ENCODE measurements at places on chromosomes 3 and 15.

DNA sequence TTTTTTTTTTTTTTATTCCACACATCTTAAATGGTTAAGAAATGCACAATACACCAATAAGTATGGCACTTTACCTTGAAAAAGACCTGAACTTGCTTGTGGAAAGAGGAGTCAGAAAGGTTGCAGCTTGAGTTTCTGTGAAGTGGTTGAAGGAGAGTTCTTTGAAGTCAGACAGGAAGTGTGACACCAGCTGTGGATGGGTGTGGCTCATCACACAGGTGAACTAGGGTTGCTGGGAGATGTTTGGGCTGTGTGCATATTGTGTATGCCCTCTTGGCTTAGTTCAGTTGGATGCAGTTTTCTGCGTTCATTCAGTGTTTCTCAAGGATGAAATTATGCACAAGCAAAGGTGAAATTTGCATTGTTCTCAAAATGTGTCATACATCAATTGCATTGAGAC, 6.3 kb downstream of the AEN start:
- peak; percentile 87 for DNase-seq

DNA sequence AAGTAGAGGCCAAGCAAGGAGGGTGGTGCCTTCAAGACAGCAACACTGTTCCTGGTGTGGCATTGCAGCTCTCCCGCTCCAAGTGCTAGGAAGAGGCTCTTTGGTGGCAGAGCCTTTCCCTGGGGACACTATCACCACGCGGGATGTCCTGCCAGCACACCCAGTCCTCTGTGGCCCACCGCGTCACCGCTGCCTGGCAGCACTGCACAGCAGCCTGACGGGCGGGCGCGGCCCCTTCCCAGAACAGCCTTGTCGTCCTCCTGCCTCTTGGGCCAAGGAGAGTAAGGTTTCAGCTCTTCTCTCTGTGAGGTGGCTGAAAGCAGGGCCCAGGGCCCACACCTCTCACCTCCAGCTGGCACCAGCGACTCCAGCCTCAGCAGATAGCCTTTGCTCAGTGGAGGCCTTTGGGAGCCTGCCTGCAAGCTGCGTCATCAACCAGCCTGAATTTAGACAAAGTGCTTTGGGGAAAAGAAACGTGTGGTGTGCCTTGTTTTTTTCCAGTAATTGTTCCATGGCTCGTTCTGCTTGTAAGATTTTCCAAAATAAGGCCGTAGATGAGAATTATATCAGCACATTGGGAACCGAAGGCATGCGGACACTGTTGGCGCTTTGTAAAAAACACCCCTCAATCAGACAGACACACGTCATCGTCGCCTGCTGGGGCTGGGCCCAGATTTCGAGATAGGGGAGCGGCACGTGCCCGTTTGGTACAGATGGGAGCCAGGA, 65.0 kb downstream of the AAGAB start:
- peak; percentile 63 for DNase-seq

DNA sequence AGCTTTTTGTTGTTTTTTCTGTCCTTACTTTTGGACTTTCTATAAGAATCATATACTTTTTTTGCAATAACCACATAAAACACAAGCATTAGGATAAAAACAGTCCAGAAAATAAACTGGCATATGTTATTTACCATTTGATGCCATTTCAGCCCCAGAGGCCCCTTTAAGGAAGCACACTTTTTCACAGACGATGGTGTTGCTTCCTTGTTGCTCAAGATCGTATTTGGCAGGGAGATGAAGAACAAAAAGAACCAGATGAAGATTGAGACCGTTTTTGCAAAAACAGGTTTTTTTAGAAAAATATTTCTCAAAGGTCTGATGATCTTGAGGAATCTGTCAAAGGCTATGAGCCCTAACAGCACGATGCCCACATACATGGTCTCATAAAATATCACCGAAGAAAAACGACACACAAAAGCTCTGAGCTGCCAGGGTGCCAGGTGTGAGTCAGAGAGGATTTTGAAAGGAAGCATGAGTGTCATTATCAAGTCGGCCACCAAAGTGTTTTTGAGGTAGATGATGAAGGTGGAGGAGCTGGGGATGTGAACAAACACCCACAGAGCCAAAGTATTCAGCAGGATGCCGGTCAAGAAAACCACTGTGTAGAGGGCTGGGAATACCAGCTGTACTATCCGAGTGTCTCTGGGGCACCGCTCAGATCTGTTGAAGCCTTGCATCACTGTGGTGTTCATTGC, 902 bp downstream of the P2RY13 start:
- DNase-seq: no peak

DNA sequence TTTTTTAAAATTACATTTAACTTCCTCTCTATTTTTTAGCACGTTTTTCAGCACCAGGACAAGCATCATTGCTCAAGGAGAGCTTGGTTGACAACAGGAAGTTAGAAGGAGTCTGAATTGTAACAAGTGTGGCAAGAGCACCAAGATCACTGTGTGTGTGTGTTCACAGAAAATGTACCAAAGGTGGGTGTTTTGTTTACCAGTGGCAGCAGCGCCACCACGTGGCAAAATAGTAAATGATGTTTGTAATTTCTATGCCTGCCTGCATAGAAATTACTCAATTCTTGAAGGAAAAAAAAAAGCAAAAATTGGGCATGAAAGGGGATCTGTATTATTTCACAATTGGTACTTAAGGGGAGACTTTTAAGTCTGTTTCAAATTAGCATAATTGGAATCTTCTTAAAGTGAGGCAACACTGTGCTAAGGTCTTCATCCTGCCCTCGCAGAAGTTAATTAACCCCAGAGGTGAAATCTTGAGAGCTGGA, 7.4 kb upstream of the U2SURP start:
- no peak for DNase-seq

DNA sequence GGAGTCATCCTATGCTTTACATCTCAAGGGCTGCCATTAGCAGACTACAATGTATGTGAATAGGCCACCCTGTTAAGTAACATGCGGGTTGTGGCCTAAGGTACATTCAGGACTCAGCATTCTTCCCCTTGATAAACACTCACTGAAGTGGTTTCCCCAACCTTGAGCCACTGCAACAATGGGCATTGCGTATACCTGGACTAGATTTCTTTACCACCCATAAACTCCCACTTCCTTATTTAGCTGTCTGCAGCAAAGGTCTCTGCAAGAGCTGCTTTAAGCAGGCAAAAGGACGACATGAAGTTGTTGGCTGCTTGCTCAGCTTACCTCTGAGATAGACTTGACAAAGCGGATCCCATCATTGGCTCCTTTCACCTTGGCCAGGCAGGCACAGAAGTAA, 16.2 kb downstream of the FYCO1 start:
- no peak for DNase-seq

- no peak for DNase-seq
These were observed 13.3 kb downstream of the XRN1 start for GRCh38 chr3:142434503-142434902.

GRCh38 chr3:129626744-129627349, 20.4 kb upstream of the PLXND1 start:
- peak; percentile 97 for DNase-seq

DNA sequence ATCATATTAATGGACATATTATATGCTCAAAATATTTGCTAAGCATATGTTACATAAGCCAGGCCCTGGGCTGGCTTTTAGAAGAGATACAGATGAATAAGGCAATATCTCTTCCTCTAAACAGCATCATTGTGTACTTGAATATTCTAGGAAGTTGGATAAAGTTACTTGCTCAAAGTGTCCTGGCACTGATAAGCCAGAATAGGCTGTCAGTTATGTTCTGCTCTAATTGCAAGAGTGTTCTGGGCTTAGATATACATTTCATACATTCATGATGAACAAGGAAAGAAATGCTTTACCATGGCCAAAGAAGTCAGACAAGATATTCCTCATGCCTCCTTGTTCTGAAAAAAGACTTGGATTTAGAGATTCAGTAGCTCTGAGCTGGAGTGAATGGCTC, 40.7 kb downstream of the KBTBD12 start:
- DNase-seq: no peak

DNA sequence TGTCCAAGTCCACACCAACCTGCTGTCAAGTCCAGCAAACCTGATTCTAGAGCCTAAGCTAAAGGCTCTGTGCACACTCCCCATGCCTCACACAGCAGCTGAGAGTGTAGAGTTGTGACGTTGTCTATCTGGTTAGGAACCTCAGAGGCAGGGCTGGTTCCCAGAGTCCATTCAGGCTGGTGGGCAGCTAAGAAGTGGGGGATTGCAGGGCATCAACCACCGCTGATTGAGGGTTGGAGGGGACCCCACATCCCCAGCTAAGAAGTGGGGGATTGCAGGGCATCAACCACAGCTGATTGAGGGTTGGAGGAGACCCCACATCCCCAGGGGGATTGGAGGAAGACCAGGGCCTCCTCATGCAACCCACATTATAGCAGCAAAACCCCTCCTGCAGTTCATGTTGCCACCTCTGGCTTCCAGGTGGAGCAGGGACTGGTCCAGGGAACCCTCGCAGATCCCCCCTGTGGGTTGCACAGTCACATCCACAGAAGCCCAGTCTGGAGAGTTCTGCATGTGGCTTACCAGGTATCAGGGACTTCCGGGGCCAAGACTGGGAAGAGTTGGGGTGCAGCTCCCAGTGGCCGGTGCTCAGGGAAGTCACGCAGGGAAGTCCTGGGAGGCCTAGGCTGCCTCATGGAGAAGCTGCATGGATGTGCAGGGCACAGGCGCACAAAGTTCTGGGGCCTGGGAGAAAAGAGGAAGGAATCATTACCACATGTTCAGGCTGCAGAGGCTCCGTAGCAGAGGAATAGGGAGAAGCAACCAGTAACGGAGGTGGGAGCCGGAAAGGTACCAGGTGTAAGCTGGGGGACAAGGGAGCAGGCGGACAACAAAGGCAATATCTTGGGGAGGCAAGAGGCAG, 71.4 kb upstream of the PCSK6 start:
- DNase-seq: no peak

GRCh38 chr3:15667484-15667883, 65.9 kb downstream of the BTD start:
- no peak for DNase-seq

- DNase-seq: no peak
These were observed 10.8 kb downstream of the MINAR1 start for GRCh38 chr15:79442911-79443310.

DNA sequence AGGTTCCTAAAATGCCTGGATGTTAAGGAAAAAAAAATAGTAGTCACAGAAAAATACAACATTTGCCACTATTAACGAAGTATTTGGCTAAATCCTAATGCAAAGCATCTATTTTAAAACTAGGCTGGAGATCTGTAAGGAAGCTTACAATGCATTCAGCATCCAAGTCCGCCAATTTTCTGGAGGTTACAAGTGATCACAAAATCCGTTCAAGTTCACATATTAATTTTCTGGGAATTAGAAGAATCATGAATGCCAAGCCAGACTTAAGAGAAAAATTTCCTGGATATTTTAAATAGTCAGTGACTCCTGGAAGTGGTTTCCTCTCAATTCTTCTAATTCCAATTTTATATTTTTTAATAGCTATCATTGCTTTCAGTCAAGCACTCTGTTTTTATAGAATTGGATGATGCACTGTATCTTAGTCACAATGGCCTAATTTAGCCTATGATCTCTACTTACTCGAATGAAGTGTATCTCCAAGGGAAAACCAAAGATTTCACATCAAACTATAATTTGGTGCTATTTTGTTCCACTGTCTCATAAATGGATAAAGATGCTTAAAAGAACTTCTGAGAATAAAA, 60.4 kb downstream of the P3H2 start:
- DNase-seq: no peak

GRCh38 chr3:180835501-180835900, 77.0 kb upstream of the FXR1 start:
- no peak for DNase-seq

DNA sequence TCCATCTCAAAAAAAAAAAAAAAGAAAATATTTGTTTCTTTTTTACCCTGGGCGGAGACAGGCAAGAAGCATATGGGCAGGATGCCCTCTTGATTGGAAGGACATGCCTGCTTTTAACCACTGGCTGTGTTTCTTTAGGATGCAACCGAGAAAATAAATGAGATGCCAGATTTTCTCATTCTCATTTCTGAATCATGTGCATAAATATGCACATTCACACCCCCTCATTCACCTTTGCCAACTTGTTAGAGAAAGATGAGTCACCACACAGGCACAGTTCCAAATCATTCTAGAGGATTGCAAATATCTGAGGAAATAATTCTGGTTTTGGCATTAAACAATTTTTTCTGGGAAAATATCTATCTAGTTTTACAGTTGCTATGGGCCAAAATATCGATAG, 3.3 kb downstream of the LIPH start:
- DNase-seq: no peak

- no peak for DNase-seq
These were observed 57.5 kb upstream of the TMCO5A start for GRCh38 chr15:37876900-37877299.

- no peak for DNase-seq
These were observed 223.6 kb upstream of the SETMAR start for GRCh38 chr3:4079339-4080195.

- no peak for DNase-seq
These were observed 161.7 kb downstream of the CD47 start for GRCh38 chr3:107929088-107929487.

DNA sequence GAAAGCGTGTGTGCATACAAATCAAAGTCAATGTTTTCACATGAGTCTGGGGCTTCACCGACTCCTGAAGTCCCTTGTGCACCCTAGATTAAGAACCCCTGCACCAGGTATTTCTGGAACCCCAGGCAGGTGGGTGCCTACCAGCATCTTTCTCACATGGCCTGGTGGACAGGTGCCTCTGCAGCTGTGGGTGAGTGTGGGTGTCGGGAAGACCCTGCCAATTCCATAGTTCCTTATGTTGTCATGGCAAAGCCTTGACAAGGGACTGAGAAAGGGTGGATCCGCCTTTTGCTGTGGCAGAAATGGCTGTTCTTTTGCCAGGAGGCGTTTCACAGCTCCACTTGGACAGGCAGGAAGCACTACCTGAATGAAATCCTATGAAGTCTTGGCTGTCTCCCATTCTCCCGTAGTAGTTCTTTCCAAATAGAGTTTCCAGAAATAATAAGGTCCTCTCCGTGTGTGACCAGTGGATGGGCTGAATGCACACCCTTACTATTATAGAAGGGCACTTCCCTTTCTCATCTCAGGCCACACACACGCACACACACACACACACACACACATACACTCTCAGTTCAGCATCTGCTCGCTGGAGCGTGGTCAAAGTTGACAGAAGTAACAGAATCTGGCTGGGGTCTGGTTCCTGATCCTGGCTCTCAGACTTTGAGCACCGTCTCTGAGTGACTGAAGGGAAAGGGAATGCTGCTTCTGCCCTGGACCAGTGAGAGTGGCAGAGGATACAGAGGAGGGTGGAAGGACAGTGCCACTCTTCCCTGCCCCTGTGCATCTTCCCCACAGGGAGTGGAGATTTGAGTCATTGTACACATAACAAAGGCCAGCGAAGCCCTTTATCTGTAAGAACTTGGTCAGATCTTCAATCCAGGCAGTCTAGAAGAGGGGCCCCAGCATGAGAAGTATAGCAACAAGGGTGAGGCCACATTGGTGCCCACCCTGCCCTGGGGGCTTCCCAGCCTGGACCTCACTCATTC, 38.7 kb downstream of the PDIA5 start:
- DNase-seq: peak; percentile 79

Data from spleen (tissue), 13 donors.